ENCODE measurements at places on chromosomes 2 and 18.

DNA sequence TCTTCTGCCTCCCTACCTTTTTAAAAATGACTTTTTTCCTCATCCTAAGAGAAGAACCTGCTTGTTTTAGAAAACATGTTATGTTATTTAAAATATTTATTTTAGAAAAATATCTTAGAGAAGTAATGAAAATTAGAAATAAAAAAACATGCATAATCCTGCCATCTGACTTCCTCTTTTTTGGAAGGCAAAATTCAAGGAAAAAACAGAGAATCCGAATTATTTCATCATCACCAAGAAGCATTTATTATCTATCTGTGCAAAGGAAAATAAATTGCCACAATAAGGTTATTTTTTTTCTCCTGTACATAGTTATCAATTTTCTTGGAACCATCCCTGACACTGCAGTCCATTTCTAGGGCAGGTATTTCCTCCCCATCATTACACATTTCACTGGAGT is 14.4 kb downstream of the SLC39A6 start:
- DNase-seq, result no peak

DNA sequence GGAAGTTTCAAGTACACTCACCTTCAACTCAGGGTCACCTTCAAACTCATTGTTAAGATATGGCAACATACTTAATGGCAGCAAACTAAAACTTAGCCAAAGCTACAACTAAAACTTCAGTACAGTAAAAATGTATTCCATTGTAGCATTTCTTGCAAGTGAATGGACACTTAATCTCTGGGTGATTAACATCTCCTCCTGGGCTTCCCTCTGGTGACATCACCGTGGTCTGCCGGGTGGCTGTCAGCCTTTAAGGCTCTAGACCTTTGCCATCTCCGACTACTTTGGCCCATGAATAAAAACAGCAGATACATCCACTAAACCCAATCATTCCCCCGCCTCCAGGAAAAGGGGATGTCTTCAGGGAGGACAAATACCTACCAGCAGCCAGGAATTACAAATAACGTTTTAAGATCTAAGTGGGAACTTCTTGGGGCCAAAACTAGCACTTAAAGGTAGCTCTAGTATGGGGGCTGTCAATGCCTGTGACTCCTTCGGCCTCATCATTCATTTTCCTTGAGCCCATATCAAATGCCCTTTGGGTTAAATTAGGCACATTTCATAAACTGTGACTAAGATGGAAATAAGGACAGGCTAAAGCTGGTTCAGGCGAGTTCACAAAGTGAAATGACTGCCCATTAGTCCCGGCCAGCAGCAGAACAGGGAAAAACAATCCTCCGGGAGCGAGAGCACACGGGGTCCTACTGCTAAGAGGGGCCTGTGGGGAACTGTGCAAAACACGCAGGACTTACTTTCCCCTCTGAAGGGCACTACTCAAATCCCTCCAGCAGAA is 1.1 kb downstream of the TFCP2L1 start:
- DNase-seq, result no peak

GRCh38 chr2:109355192-109355843 is 226.3 kb downstream of the SH3RF3 start:
- DNase-seq, result no peak

DNA sequence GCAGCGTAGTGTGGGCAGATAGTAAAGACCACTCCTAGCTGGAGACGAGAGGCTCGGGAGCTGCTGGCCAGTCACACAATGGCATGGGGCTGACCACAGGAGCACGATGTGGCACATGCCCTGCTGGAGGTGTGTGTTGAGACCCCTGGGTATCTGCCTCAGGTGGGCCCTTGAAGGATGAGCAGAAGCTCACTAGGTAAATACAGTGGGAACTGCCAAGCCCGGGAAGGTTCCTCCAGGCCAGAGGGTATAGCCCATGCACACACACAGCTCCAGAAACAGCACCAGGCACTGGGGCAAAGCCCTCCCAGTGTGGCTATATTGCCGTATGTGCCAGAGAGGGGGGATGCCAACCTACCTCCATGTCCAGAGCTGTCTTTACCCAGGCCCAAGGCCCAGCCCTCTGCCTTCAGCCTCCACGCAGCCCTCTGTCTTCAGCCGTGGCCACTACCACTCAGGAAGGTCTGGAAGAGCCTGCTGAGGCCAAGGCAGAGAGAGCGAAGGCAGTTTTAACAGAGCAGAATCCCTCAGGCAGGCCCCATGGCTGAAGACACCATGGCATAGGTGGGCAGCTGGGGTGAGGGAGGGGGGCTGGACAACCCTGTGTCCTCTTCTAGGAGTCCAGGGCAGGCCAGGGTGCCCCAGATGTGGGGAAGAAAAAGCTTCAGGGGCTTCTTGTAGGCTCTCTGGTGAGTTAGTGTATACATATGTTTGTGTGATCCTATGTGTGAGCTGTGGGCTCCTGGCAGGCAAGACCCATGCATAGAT is 7.0 kb upstream of the ARID5A start:
- DNase-seq, result no peak

DNA sequence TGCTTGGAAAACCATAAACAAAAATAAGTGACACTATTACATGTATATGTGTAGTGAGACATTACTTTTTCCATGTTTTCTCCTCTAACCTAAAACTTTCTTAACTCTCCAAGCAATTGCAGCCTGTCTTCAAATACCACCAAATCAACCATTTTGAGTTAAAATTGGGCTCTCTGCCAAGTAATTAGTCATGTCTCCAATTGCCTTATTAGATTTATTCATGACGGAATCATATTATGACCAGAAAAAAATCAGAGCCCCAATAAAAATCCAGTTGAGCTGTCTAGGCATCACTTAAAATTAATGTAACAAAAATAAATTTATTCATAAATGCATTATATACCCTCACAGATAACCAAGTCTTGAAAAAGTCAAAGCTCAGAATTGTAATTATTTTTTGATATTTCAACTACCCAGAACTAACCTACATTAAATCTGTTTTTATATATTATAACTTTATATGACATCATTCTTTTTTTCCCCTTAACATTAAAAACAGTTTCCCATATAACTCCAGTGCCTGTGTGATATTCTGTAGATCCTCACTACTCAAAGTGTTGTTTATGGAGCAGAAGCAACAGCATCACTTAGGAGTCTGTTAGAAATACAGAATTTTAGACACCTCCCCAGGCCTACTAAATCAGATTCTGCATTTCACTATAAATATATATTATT is 157.0 kb downstream of the ERBB4 start:
- no peak for DNase-seq

GRCh38 chr2:18548621-18549020 is 11.8 kb downstream of the RDH14 start:
- DNase-seq, result no peak

- no peak for DNase-seq
These were observed 106.9 kb downstream of the CELF4 start for GRCh38 chr18:37458697-37459096.

DNA sequence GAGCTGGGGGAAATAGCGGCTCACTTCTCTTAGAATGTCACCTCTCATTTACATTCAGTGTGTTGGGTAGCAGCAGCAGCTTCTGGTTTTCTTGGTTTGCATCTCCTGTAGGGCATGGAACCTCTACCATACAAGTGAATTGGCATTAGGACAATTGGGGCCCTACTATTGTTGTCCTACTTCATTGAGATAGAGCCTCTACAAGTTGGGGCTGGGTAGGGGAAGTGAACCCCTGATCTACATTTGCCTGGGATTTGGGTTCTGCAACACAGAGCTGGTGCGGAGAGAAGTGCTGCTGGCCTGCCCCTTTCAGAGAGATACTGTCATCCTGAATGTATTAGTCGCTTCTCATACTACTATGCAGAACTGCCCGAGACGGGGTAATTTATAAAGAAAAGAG is 391.6 kb upstream of the HS6ST1 start:
- no peak for DNase-seq

- DNase-seq, result no peak
These were observed 146.5 kb downstream of the GLI2 start for GRCh38 chr2:120881981-120882788.

GRCh38 chr2:240568678-240569522 is 616 bp downstream of the RNPEPL1 start:
- no peak for DNase-seq

DNA sequence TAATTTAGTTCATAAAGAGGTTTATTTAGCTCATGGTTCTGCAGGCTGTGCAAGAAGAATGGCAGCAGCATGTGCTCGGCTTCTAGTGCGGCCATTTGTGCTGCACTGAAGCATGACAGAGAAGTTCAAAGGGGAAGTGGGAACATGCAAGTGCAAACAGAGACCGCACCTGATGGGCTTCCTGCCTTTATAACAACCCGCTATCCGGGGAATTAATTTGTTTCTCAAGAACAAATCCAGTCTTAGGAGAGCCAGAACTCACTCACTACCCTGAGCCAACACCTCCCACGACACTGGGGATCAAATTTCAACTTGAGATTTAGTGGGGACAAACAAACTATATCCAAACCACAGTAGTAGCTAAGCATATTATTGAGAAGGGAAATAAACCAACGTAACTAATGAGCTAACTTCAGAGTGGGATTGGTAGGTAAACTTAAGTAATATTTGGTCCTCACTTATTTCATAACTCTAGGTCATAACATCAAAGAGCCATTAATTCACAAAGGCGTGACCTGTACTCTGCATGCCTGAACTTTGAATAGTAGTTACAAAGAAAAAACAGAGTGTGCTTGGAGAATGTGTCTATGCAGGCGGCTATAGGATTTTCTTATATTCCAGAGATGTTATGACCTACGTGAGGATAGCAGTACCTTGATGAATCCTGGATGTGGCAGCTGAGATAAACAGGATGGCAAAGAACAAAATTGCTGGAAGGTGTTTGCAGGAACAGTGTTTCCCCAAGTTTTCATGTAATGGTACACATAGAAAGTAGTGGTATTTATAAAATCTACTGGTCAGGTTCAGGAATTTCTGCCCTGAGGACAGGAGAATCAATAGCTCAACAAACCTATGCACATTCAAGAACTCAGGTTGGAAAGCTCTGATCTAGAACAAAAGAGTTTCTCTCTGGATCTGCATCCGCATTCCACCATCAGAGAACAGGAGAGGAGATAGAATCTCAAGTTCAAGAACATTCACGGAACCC is 845.9 kb upstream of the ID2 start:
- DNase-seq, result no peak

DNA sequence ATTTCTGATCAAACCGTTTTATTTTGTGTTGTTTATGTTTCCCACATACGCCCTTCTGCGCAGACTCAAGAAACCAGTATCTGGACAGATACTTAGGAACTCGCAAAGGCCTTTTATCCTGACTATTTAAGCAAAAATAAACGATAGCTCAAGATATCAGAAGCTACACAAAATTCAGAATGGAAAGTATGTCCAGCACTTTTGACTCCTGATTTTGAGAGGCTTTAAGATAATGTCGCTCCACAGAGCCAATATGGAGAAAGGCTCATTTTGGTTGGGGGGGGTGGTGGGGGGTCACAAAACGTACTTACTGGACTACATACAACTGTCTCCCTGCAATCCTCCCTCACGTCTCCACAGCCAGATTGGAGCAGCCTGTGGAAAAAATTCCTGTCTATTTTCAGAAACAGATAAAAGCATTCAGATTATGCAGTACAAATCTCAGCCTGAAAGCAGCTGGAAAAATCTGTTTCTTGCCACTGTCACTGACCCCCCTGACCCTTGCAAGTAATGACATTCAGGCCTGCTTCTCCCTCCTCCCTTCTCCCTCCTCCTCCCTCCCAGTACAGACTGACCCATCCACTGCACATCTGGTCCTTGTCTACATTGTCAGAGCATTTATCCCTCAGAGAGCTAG is 34.9 kb upstream of the LCLAT1 start:
- DNase-seq, result no peak

DNA sequence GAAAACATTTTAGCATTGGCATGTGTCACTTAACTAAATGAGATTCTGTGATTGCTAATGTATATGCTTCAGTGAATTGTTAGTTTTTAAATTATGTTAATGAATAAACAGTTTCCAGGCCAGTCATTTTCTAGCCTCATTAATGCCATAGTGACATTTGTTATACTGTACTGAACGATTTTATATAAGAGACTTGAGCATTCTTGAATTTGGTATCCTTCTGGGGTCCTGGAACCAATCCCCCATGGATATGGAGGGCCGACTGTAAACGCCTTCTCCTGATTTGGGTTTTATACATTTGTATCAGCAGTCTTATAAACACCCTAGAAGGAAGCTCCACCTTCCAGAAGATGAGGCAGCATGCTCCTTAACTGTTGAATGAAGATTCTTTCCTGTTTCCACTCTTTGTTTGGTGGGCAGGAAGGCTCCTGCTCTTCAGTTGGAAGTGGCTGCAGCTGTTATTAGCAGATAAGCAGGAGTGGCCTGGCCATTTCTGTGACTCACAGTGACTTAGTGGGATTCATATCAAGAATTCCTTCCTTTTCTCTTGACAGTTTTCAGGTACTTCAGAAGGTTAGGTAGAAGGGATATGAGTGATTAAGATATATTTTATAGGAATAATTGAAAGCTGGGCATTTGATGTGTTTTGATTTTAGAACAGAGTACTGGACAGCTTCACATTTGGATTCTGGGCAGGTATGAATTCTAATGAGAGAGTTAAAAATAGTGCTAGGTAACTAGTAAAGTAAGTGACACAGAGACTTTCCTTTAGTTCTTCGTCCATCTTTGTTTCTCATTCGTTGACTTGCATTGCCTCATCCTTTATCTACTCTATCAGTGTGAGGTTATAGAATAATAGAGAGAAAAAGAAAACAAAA is 124.9 kb downstream of the PLCL1 start:
- DNase-seq, result no peak

DNA sequence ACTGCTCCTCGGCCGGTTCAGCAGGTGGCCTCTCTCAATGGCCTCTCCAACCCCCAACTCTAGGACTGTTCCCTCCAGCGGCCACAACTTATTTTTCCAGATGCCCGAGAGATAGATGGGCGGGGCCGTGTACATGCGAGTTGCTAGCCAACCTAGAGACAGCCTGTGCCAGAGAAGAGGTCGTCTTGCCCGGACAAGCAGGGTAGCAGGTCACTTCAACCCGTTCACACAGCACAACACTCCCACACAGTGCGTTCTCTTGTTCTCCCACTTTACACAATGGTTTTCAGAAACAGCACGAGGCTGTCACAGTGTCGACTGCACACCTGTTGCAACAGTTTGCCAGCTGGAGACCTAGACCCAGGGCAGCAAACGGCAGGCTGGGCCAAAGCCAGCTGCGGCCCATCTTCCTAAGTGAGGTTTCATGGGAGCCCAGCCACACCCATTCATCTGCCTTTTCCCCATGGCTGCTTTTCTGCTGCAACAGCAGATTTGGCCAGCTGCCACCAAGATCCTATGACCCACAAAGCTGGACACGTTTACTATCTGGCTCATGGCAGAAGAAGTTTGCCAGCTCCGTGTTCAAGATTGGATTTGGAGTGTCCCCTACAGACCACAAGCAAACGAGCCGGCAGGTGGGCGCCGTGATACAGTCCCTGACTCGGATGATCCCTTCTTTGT is 7.3 kb upstream of the PRLH start:
- no peak for DNase-seq

DNA sequence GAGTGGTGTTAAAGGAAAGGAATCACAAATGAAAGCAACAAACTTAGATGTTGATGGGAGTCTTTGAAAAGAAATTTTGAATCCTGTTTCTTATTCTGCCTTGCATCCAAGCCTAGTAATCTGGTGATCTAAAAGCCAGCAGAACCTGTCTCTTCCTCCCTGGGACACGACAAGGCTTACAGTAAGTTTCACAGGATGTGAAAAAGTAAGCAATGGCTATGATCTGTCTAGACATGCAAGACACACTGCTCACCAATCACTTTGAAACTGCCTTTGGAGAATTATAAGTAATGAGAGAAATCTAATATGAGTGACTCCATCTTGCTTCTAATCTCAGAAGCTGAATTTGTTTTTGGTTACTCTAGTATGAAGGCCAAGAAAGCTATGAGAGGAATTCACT is 103.7 kb downstream of the KCNH7 start:
- no peak for DNase-seq

GRCh38 chr2:161681046-161681445 is 56.8 kb downstream of the SLC4A10 start:
- DNase-seq, result no peak

- DNase-seq, result no peak
These were observed 2.4 kb upstream of the MSGN1 start for GRCh38 chr2:17813742-17814473.

Data from stimulated activated CD8-positive, alpha-beta memory T cell treated with anti-CD3 and anti-CD28 coated beads, Interleukin-15, amount 100 ng/mL, for 1 hour (primary cell).